Pericardium fibroblast (primary cell): ENCODE measurements at places on chromosomes 13 and 19. TPM values are rescaled to one million over a fixed set of nuclear protein-coding genes. Genes with fewer than 3 reads are reported as not detected.

Gene KLK6
- not detected in 2 replicates for total RNA-seq

Gene N4BP2L1
- total RNA-seq, result 0.93 and 2.4 TPM in 2 replicates

Gene SOX1
- not detected in 2 replicates for total RNA-seq

Gene VSTM1
- not detected in 2 replicates for total RNA-seq

Gene CA11
- total RNA-seq, result 2.5 and 2.6 TPM in 2 replicates

Gene AP1M2
- 2.3 TPM in 1 of 2 replicates, not detected in the other for total RNA-seq

Gene C19orf85
- not detected in 2 replicates for total RNA-seq

Gene TMEM272
- not detected in 2 replicates for total RNA-seq

Gene SIGLEC8
- total RNA-seq, result not detected in 2 replicates

Gene KLK10
- 1.4 TPM in 1 of 2 replicates, not detected in the other for total RNA-seq

Gene FFAR1
- not detected in 2 replicates for total RNA-seq

Gene POLD1
- total RNA-seq, result 12.8 and 21.7 TPM in 2 replicates

Gene ZNF415
- total RNA-seq, result 2.1 and 4.7 TPM in 2 replicates

Gene RFPL4AL1
- not detected in 2 replicates for total RNA-seq

Gene SLC8A2
- total RNA-seq, result 1.3 TPM in 1 of 2 replicates, not detected in the other

Gene CLEC17A
- not detected in 2 replicates for total RNA-seq

Gene PSG6
- not detected in 2 replicates for total RNA-seq

Gene LILRA2
- total RNA-seq, result not detected in 2 replicates

Gene SIGLEC12
- not detected in 2 replicates for total RNA-seq

Gene PLEKHG2
- 18.3 and 29.1 TPM in 2 replicates for total RNA-seq

Gene TMC4
- total RNA-seq, result 0.47 and 1.3 TPM in 2 replicates

Gene HRC
- total RNA-seq, result 1.2 and 3.2 TPM in 2 replicates

Gene ZNF561
- total RNA-seq, result 14.4 and 18.2 TPM in 2 replicates

Gene RNF113B
- not detected in 2 replicates for total RNA-seq

Gene ZNF416
- 5.5 and 6.6 TPM in 2 replicates for total RNA-seq

Gene ZNF600
- 1.4 and 2.3 TPM in 2 replicates for total RNA-seq

Gene CASP14
- total RNA-seq, result not detected in 2 replicates

Gene CD37
- total RNA-seq, result not detected in 2 replicates

Gene VSIG10L
- 0.35 and 2.0 TPM in 2 replicates for total RNA-seq

Gene ONECUT3
- not detected in 2 replicates for total RNA-seq

Gene ADGRE3
- total RNA-seq, result not detected in 2 replicates

Gene KIR2DL1
- not detected in 2 replicates for total RNA-seq

Gene CEACAM7
- total RNA-seq, result not detected in 2 replicates

Gene SPTBN4
- 0.47 and 1.4 TPM in 2 replicates for total RNA-seq

Gene PLA2G4C
- total RNA-seq, result 0.51 and 1.3 TPM in 2 replicates

Gene METTL21C
- total RNA-seq, result 1.4 TPM in 1 of 2 replicates, not detected in the other

Gene KCNN1
- 0.51 TPM in 1 of 2 replicates, not detected in the other for total RNA-seq

Gene FAM32A
- 93.8 and 99.4 TPM in 2 replicates for total RNA-seq

Gene CCDC169
- total RNA-seq, result 0.23 and 3.3 TPM in 2 replicates

Gene CD209
- total RNA-seq, result not detected in 2 replicates

Gene LRP3
- 39.5 and 42.9 TPM in 2 replicates for total RNA-seq

Gene RLN3
- total RNA-seq, result not detected in 2 replicates

Gene GPC6
- 26.4 and 85.2 TPM in 2 replicates for total RNA-seq

Gene MCEMP1
- total RNA-seq, result not detected in 2 replicates

Gene SPIB
- 0.17 TPM in 1 of 2 replicates, not detected in the other for total RNA-seq

Gene DPF1
- total RNA-seq, result 0.09 and 0.82 TPM in 2 replicates

Gene ICAM5
- 2.6 and 4.2 TPM in 2 replicates for total RNA-seq

Gene TUBA3C
- not detected in 2 replicates for total RNA-seq

Gene KDM4B
- total RNA-seq, result 23.9 and 28.4 TPM in 2 replicates

Gene ZNF177
- total RNA-seq, result 0.09 and 1.2 TPM in 2 replicates

Gene SELENOV
- total RNA-seq, result not detected in 2 replicates

Gene DLEU7
- not detected in 2 replicates for total RNA-seq

Gene BRME1
- 0.09 TPM in 1 of 2 replicates, not detected in the other for total RNA-seq
